RPMI7951 (cell line): ENCODE measurements at places on chromosomes 11 and 22. TPM values are rescaled to one million over a fixed set of nuclear protein-coding genes. Genes with fewer than 3 reads are reported as not detected.

DNA sequence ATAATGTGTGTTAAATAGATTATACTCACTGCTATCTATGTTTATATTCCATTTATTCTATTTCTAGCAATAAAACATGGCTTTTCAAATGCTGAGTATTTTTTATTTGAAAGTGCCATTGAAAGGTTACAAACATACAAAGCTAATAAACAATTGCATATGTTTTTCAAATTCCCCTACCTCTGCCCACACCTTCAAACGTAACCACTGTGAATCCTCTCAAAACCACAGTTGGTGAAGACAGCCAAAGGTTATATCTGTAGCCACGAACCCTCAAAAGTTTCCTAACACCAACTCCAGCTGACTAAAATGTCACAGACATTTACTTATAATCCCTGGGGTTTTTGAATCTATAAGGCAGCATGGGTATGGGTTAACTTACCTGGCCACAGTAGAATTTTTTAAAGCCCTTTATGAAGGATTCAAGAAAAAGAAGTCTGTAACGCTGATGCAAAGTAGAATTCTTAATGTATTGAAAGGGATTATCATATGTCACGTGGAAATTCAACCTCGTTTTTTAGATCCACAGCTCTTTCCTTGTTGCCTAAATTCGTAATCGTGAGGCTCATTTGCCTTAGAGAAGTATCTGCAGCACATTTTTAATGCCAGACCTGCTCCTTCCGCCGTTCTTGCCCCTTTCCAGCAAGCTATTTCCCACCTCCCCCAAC lies 122.5 kb upstream of the ZC3H12C start:
- DNase-seq, result no peak

Gene BRSK2
- not detected in 2 replicates for total RNA-seq

GRCh38 chr11:74272276-74272675 lies 39.2 kb downstream of the P4HA3 start:
- DNase-seq, result no peak

DNA sequence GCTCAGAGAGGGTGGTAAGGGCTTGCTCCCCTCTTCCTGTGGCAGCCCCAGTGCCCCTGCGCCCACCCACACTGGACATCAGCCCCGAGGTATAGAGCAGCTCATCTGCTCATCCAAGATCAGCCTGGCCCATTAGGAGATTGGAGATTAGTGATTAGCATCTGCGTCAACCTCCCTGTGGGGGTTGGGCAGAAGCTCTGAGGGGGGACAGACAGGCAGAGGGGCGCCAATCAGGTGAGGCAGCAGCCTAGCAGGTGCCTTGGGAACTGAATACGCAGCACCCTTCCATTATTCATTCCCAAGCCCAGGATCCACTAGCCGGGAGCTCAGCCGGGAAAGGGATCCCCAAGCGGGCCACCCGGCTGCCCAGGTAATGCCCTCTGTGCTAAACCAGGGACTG lies 11.0 kb downstream of the SMTN start:
- no peak for DNase-seq

Gene FGF19
- total RNA-seq, result not detected in 2 replicates

Gene MRGPRE
- total RNA-seq, result not detected in 2 replicates

DNA sequence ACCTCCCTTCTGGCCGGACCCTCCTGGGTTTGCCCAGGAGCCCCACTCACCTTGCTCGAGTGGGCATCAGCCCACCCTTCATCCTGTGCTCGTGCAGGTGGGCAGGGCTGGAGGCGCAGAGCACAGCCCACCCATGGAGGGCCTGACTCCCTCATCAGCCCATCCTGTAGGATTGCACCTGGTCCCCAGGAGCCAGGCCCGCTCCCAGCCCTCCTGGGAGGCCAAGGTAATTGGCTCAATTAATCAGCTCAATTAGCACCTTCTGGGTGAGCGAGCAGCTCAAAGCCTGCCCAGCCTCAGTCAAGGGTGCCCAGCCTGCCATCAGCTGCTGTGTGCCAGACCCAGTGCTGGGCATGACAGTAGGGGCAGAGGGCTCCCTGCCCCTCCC lies 58.1 kb upstream of the NECTIN1 start:
- no peak for DNase-seq

- no peak for DNase-seq
Observed at GRCh38 chr22:48963405-48963804, 864.3 kb downstream of the BRD1 start.

DNA sequence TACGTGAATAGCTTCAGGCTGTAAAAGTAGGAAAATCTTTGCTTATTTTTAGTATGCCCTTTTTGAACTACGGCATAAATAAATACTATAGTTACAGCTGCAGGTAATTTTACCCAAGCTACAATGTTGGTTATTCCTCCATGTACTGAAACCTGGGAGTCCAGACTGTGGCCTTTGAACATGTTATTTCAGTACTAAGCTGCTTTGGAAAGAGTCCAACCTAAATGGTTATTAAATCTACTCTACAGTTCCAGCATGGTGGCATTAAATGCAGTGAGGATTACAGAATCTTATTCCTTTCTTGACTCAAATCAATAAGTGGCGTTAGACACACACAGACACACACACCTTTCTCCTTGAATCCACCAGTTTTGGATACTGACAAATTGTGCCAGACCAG lies 165.1 kb downstream of the MSANTD4 start:
- DNase-seq, result no peak

- no peak for DNase-seq
Observed at GRCh38 chr22:17941471-17942406, 82.6 kb downstream of the MICAL3 start.

DNA sequence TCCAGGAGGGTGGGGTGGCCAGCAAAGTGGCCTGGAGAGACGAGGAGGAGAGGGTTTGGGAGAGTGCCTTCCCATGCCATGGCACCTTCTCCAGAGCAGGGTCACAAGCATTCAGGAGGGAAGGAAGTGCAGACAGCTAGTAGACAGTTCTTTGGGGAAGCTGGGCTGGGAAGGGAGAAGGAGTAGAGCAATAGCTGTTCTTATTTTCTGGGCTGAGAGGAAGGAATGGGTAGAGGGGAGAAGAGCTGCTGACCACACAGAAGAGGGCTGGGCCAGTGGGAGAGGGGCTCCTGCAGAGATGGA lies 14.8 kb upstream of the PICK1 start:
- no peak for DNase-seq

Gene ZNHIT2
- 7.6 and 10.2 TPM in 2 replicates for total RNA-seq
